ENCODE measurements at places on chromosomes 3 and 15.

GRCh38 chr15:81548365-81549130 is 174.5 kb upstream of the TMC3 start:
- DNase-seq = no peak

GRCh38 chr3:188468662-188469061 is 314.7 kb downstream of the LPP start:
- DNase-seq = no peak

DNA sequence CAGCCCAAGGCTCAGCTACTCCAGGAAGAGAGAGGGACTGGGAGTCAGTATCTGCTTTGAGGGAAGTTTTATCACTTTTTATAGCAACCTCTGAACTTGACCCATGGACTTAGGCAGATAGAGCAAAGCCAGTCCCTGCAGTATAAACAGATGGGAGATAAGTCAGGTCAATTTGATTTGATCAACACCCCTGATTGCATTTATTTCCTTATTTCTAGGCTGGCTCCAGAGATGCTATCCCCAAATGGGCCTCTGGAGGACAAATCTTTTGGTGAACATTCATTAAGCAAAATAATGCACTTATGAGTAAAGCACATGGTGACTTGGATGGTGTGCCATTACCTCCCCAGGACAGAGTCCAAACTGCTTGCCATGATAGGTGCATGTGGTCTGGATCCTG is 8.9 kb upstream of the IDH3A start:
- DNase-seq = no peak

- no peak for DNase-seq
Observed at GRCh38 chr3:42749025-42749752, 23.9 kb downstream of the CCDC13 start.

- no peak for DNase-seq
Observed at GRCh38 chr15:58398071-58398470, 33.7 kb upstream of the LIPC start.

- no peak for DNase-seq
Observed at GRCh38 chr3:65318231-65318630, 630.4 kb upstream of the ADAMTS9 start.

DNA sequence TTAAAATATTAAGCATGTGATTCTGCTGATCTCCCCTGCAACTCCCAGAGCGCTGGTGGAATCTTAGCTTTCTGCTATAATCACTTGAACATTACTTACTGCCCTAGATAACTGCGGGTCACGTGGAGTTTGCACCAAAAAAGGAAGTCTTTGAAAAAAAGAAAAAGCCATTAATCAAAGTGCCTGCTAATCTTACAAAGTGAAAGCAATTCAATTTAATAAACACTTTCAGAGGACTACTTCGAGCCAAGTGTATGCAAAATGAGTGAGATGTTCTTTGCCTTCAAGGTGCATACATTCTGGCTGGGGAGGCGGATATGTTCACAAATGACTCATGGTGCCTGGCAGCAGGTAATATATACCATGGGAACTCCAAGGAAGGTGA is 109.9 kb upstream of the GAP43 start:
- DNase-seq = no peak

- DNase-seq = no peak
Observed at GRCh38 chr3:106533093-106533787, 664.4 kb upstream of the CBLB start.

GRCh38 chr3:11719406-11720303 is 75.9 kb upstream of the VGLL4 start:
- DNase-seq = peak; percentile 65

GRCh38 chr15:55407498-55408011 is 604 bp downstream of the CCPG1 start:
- DNase-seq = no peak

- DNase-seq = no peak
Observed at GRCh38 chr3:63124090-63124489, 154.0 kb upstream of the SYNPR start.
